ENCODE measurements at places on chromosomes 1 and 21.

- no peak for DNase-seq
Measured at GRCh38 chr1:233677690-233678354, 63.9 kb downstream of the KCNK1 start.

GRCh38 chr1:152110365-152110859 is 4.8 kb downstream of the TCHH start:
- no peak for DNase-seq

DNA sequence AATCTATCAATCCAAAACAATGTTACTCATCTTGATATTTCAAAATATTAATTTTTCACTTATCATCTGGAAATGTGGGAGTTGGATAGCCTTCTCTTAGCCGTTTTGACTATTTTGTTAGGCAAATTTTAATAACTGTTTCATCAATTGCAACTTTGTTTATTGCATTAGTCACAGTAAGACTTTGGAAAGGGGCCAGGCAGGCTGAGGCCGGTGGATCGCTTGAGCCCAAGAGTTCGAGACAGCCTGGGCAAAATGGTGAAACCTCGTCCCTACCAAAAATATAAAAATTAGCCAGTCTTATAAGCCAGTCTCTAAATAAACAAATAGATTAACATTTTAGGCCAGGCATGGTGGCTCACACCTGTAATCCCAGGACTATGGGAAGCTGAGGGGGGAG is 113.0 kb upstream of the NR5A2 start:
- DNase-seq, result no peak

DNA sequence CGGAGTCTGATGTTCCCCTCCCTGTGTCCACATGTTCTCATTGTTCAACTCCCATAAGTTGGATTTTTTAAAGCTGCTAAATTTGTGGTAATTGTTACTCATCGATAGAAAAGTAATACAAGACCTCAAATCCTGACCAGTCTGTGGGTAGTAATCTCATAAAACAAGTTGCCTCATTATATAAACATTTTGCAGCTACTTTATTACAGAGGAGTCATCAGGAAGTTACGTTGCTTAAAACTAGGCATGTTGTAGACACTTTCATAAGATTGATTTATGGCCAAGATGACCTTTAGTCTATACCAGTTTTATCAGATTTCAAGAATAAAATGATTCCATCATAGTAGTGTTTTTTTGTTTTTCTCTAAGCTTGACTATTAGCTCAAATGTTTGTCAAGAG is 208.8 kb downstream of the GIPC2 start:
- DNase-seq, result no peak

DNA sequence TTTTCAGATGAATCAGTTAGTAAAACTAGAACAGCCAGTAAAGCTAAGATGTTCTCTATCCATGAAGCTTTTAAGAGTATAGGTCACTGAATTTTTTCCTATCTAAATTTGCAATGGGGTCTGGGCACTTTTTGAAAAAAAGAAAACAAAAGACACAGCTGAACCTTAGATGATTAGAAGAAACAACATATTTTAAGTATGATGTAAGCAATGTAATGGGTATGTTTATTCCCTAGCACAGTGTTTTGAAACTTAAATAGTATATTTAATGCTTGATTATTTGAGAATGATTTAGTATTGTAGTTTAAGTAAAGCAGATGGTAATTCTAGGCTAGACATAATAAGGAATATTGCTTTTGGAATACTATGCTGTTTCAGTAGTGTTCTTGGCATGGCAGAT is 36.2 kb downstream of the KCTD3 start:
- no peak for DNase-seq

GRCh38 chr1:76136894-76137293 is 62.3 kb downstream of the ST6GALNAC3 start:
- no peak for DNase-seq

DNA sequence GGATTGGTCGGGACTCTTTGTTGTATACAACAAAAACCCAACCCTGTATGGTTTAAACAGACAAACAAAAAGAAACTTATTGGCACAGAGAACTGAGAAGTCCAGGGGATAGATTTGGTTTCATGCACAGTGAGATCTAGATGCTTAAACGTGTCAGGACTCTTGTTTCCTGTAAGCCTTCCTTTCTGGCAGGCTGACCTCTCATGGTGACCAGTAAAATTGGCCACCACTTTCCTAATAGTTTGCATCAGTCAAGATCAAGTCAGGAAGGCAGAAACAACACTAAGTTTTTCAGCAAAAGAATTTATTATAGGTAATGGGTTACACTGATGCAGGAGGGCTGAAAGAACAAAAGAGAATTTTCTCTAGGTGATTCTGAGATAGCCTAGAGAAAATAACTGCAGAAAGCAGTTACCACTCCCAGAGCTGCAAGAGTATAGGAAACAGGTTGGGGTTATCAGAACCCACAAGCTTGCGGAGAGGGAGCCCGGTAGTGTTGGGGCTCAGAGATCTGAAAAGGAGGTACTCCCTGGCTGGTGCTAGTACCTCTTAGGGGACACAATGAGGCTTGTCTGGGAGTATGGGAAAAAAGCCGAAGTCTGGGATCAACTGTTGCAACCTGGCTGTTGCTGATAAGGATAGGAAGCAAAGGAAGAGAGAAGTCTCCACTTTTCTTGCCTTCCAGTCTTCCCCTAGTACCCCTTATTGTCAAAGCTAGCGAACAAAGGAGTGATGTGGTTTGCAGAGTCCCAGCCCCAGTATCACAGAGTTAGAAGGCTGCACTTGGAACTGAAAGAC is 21.4 kb downstream of the CITED4 start:
- no peak for DNase-seq

- no peak for DNase-seq
Measured at GRCh38 chr1:151565502-151566189, 25.5 kb downstream of the TUFT1 start.

- DNase-seq, result no peak
Measured at GRCh38 chr1:106880226-106880625, 176.2 kb upstream of the PRMT6 start.

- no peak for DNase-seq
Measured at GRCh38 chr1:49013079-49013478, 236.4 kb upstream of the BEND5 start.

GRCh38 chr1:91889717-91890459 is 3.9 kb upstream of the TGFBR3 start:
- DNase-seq, result no peak

- DNase-seq, result no peak
Measured at GRCh38 chr1:170927955-170928840, 7.1 kb upstream of the MROH9 start.

DNA sequence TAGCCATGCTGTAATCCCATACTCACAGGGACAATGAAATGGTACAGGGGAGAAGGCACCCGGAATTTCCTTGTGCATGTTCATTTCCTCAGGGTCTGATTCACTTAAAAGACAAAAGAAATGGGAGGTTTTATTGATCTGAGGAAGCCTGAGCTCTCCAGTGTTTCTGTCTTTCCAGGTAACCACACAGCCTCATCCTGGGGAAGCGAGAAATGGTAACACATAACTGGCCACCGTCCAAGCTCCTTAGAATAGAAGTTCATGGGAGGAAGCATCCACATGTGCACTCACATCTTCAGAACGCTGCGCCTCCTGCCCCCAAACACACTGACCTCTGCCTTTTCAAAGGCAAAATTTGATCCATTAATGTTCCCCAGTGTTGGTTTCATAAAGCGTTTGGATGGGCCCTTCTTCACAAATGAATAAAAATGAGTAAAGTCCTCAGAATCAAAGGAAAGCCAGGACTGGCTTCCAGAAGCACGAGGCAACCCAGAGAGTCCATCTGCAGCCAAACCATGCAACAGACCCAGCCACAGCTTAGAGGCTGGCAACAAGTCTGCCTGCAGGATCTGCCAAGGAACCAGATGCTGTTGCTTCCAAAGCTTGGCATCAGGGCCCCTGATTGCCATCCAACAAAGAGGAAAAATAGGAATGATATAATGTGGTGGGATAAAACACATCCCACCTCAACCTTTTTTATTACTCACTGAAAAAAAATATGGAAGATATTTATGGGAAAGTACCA is 120.3 kb downstream of the ZBTB18 start:
- DNase-seq, result no peak

DNA sequence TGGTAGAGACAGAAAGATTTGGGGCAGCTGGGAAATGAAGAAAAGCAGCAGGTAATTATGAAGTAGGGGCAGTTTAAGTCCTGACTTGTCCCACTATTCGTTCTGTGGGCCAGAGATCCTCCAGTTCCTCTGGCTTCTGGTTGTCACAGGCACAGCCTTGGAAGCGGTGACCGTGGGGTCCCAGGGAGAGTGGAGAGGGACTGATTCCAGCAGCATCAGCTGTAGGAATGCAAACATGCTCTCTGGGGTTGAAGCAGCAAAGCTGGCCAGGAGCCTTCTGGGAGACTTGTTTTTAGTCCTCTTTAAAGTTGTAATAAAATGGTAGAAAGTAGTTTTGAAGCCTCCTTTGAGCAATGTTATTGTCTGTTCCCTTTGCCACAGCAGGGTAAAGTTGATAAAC is 488.0 kb downstream of the LMO4 start:
- DNase-seq, result no peak

GRCh38 chr1:230140221-230141020 is 73.4 kb downstream of the GALNT2 start:
- no peak for DNase-seq

- no peak for DNase-seq
Measured at GRCh38 chr1:24236789-24237371, 49.8 kb upstream of the IFNLR1 start.

GRCh38 chr1:80673935-80674597 is 1126.7 kb upstream of the ADGRL2 start:
- no peak for DNase-seq

GRCh38 chr1:107669996-107670395 is 295.0 kb downstream of the VAV3 start:
- DNase-seq, result no peak

DNA sequence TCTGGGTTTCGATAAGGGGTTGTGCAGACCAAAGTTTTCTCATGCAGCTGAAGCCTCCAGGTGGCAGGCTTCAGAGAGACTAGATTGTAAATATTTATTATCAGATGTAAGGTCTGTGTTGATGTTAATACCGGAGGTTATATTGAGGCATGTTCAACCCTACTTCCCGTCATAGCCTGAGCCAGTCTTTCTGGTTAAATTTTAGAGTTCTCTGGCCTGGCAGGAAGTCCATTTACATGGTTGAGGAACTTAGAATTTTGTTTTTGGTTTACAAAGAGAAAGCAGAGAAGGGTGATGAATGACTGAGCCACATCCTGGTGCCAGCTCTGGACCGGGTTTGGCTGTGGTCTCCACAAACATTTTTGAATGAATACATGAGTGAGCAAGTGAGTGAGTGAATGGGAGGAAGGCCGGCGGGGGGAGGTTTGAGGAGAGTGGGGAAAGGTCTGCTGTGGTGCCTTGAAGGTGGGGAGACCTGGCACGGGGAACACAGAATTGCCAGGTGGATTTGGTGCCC is 218.5 kb downstream of the DISC1 start:
- no peak for DNase-seq

DNA sequence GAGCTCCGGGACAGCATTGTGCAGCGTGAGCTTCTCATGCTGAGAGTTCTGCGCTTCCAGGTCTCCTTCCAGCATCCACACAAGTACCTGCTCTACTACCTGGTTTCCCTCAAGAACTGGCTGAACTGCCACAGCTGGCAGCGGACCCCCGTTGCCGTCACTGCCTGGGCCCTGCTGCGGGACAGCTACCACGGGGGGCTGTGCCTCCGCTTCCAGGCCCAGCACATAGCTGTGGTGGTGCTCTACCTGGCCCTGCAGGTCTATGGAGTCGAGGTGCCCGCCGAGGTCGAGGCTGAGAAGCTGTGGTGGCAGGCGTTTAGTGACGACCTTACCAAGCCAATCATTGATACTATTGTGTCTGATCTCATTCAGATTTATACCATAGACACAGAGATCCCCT is 186.4 kb downstream of the NR5A2 start:
- no peak for DNase-seq

GRCh38 chr1:8409106-8409505 is 91.2 kb downstream of the SLC45A1 start:
- no peak for DNase-seq

- DNase-seq, result no peak
Measured at GRCh38 chr1:51293898-51294515, 36.4 kb downstream of the TTC39A start.

DNA sequence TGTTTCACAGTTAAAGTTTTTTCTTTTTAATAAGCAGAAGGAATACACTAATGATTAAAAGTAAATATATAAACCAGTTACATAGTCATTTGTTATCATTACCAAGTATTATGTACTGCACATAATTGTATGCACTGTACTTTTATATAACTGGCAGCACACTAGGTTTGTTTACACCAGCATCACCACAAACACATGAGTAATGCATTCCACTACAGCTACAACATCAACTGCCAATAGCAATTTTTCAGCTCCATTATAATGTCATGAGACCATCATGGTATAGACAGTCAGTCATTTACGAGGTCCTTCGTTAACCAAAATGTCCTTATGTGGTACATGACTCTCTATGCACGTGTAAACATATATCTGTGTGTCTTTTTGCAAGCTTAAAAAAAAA is 35.2 kb downstream of the SCYL3 start:
- no peak for DNase-seq

DNA sequence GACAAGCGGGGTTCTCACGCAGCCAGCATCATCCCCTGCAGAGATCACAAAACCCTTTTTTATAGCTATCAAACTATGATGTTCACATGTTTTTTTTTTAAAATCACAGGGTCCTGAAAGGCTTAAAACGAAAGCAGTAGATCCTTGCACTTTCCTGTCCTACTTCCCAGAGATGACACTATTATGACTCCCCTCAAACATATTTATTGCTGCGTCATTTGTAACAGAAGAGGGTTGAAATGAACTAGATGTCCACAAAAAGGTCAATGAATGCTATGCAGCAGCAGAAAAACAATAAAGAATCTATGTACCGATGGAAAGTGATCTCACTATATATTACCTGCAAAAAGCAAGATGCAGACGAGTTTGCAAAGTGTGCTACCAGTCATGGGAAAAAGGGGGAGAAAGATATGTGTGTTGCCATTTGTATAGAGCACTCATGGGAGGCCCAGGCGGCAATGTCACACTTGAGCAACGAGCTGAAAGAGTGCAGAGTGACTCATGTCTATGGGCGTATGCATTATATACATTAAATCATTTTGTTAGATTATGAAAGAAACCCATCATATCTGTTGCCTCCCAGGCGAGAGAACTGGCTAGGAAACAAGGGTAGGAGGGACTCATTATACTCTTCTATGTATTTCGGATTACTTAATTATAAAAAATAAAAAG is 68.9 kb upstream of the PARP1 start:
- DNase-seq, result no peak

Data from activated T-cell treated with anti-CD3 and anti-CD28 coated beads for 1 hour (primary cell).